ENCODE measurements at places on chromosomes 11 and 22.

GRCh38 chr11:6911948-6912347 is 8.9 kb upstream of the OR2D3 start:
- DNase-seq, result peak; percentile 41

DNA sequence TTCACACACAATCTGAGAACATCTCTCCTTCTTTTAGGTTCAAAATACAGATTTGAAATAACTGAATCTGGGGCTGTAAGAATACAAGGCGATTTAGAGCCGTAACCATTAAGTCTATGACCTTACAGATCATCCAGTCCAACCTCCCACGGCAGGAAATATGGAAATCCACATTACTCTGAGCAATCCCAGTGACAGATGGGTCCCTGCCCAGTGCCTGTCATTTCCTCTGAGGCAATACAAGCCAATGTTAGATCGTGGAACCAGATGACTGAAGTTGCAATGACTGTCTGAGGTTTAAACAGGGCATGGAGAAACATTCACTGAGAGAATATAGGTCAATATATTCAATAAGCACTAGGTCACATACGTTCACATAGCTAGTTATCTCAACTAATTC is 77.4 kb upstream of the OR5AK2 start:
- DNase-seq, result no peak

GRCh38 chr11:10414659-10415058 is 40.4 kb upstream of the AMPD3 start:
- peak; percentile 30 for DNase-seq

DNA sequence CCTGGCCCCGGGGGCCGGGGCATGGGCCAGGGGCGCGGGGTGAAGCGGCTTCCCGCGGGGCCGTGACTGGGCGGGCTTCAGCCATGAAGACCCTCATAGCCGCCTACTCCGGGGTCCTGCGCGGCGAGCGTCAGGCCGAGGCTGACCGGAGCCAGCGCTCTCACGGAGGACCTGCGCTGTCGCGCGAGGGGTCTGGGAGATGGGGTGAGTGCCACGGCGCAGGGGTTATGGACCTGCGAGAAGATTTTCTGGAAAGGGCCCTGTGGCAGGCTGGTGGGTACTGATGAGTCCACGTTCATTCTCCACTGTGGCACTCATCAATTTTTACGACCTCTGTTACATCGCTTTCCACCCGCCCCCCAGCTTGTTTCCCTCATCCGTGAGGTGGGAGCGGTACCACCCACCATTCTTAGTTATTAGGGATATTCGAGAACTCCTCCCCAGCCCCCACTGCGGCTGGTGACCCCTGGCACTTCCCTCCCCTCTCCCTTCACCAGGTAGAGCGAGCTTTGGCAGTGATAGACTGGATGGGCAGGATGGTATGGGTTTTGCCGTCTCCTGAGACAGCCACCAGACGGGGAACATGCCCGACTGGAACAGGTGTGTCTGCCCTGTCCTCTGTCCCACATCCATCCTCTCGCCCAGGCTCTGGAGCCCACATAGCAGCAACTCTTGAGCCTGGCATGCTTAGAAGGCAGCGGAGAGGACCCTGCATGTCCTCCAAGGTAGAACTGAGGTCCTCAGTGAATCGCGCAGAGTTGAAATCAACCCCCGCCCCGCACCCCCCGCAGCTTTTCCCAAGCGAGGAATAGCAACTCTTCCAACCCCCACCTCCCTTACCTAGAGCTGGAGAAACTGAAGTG is 562 bp downstream of the DGAT2 start:
- no peak for DNase-seq

DNA sequence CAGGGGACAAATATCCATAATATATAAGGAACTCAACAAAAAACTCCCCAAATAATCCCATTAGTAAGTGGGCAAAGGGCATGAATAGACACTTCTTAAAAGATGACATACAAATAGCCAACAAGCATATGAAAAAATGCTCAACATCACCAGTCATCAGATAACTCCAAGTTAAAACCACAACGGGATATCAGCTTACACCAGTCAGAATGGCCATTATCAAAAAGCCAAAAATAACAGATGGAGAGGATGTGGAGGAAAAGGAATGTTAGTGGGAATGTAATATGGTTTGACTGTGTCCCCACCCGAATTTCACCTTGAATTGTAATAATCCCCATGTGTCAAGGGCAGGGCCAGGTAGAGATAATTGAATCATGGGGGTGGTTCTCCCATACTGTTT is 350.1 kb downstream of the GUCY1A2 start:
- peak; percentile 45 for DNase-seq

DNA sequence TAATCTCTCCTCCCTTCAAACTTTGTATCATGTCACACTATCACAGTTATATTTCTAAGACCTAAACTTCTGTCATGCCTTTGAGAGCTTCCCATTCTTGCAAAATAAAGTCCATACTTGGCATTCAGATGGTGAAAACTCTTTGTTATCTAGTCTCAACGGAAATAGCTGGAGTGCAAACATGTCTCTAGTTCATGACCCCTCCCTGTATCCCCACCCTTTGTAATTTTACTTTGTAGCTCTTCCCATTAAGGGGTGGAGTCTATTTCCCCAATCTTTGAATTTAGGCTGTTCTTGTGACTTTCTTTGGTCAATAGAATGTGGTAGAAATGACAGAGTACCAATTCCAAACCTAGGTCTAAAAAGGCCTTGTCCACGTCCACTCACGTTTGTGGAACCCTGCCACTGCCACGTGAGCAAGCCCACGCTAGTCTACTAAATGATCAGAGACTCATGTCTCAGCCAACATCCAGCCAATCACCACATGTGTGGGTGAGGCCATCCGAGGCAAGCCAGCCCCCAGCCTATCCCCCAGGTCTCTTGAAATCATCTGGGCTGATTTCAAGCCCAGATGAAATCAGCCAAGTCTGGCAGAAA is 23.4 kb downstream of the SLN start:
- no peak for DNase-seq

GRCh38 chr22:32475468-32476010 is 928 bp downstream of the FBXO7 start:
- DNase-seq, result peak; percentile 65

DNA sequence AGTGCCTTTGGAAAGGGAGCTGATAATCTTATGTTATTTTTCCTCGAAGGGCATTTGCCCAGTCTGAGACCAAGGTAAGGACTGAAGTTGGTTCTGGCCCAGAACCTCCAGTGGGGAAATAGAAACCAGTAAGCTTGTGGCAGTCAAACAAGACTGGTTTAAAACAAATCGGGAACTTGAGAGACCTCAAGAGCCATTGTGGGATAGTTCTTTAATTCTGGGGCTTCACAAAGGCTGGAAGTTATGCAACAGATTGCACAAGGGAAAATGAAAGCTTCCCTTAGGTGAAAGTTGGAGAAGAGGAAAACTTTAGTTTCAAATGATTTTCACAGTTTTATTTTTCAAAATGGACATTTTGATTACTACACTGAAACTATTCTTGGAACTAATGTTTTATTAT is 33.5 kb upstream of the RAB38 start:
- no peak for DNase-seq

DNA sequence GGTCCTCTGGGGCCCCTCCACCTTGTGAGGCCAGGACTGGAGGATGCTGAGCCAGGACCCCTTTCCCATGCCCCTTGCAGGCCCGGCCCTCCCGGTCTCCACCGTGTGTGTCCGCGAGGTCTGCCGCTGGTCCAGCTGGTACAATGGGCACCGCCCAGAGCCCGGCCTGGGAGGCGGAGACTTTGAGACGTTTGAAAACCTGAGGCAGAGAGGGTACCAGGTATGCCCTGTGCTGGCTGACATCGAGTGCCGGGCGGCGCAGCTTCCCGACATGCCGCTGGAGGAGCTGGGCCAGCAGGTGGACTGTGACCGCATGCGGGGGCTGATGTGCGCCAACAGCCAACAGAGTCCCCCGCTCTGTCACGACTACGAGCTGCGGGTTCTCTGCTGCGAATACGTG is 17.9 kb downstream of the MUC5B start:
- DNase-seq, result no peak

- DNase-seq, result peak; percentile 22
Measured at GRCh38 chr22:24706054-24706453, 68.5 kb downstream of the PIWIL3 start.

- DNase-seq, result no peak
Measured at GRCh38 chr11:36016263-36016662, 72.4 kb downstream of the LDLRAD3 start.

- DNase-seq, result no peak
Measured at GRCh38 chr11:117081908-117082307, 16.3 kb downstream of the SIK3 start.

DNA sequence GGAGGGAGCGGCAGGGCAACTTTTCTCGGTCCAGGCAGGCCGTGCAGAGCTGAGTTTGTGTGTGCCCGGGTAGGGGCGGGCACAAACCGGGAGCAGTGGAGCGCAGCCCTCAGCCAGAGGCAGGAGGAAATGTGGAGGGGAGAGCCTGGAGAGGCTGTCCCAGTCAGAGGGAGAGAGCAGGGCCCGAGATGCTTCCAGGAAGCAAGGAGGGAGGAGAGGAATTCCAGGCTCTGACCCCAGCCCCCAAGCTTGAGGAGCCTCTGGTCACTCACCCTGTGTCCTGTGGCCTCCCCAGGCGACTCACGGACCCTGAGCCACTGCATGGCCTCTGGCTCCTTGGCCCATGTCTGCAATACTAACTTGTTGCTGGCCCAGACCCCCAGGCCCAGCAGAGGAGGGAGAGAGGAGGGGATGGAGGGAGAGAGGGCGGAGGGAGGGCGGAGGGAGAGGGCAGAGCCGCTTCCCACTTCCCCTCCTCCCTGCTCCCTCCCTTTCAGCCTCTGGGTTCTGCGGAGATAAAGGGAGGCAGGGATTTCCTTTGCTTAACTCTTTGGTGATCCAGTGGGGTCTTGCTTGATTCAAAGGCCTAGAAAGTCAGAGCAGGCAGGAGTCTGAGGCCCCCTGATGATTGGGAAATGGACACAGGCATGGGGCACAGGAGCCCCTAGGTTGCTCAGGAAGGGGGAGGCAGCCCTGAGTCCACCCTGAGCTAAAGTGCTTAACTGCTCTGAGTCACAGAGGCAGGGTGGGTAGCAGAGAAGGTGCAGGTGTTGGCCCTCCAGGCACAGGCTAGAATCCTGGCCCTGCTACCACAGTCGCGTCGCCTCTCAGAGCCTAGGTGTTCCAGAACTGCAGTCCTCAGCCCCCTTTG is at the start of gene C1QTNF6:
TSS of gene C1QTNF6 (minus strand) at position 357 of the 871 bp plus-strand sequence. CDS start at position 323, 34 bp downstream.
- peak; percentile 64 for DNase-seq

DNA sequence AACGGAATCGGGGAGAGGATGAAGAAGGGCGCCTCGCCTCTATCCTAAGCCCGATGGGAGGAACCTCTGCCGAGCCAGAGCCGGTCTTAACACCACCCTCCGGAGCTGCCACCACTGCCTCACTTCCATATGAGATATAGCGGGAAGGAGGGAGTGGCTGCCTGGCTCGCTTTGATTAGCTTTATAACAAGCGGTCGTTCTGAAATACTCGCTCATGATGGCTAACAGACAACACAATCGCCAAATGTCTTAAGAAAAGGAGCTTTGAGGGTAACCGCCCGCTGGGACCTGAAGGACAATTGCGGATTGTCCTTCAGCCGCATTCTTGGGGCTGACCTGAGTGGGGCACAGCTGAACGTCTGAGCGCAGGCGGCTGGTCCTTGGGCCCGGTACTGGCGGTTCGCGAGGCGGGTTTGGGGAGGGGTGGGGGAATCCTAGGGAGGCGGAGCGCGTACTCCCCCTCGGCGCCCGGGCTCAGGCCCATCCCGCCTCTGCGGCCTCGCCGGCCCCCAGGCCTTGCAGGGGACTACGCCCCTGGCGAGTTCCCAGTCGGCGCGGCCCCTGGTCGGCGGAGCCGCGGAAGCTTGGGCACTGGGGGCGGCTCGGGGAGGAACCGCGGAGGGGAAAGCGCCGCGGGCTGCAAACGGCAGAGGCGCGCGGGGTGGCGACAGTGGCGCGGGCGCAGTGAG is at the start of gene PLAAT5:
TSS of gene PLAAT5 (minus strand) at position 617 of the 689 bp plus-strand sequence. CDS start at position 484, 133 bp downstream.
- peak; percentile 31 for DNase-seq

DNA sequence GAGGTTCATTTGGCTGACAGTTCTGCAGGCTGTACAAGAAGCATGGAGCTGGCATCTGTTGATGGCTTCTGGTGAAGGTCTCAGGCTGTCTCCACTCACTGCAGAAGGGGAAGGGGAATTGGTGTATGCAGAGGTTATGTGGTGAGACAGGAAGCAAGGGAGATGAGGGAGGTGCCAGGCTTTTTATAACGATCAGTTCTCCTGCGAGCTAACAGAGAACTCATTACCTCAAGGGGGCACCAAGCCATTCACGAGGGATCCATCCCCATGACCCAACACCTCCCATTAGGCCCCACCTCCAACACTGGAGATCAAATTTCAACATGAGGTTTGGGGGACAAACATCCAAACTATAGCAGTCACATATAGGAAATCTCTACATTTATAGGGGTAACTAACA is 38.7 kb upstream of the E2F8 start:
- peak; percentile 15 for DNase-seq

DNA sequence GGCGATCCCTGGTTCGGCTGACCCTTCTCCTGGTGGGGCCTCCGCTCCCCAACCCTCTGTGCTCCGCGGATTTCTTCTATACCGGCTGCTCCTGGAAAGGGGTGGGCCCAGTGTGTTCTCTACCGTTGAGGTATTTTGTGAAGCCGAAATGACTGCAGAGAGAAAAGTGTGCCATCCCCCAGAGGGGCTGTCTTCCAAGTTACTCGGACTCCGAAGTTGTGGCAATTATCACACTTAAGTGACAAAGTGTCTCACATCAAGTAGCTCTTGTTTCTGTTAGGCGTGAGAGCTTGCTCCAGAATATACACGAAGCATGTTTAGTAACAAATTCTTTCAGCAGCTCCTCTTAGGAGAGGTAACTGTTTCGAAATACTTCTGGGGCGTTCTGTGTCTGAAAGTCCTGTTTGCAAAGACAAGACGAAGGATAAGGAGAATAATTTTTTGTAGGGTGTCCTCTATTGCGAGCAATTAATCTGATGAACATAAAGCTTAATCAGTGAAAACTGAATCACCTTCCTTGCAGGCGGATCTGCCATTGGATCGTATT is 434 bp downstream of the XPNPEP3 start:
- no peak for DNase-seq

- DNase-seq, result no peak
Measured at GRCh38 chr11:117876341-117877119, at the start of gene FXYD6. FXYD6 (minus strand) TSS chr11:117876658; CDS start chr11:117842776, 33,882 bp downstream.

DNA sequence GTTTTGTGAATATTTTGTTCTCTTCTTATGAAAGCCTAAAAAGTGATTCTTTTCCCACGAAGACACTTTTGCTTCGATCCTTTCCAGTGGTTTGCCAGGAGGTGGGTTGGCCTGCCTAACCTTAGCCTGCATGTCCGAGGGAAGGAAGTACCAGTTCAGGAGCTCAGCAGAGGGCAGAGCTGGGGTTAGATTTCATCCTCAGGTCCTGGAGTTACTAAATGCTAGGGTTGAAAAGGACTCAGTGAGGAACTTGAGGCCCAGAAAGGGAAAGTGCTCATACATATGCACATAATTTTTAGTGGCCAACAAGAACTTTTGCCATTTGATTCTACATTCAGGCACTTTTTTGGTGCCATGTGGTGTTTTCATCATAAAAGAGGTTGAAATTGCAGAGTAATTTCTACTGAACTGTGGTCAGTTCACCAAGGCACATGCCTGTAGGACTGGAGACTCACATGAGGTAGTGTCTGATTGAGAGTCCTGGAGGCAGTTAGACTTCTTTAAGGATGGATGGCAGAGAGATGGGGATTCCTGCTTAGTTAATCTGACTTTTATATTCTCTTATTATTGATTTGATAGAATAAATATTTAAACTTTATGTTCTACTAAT is 36.7 kb downstream of the NCAM1 start:
- no peak for DNase-seq

Measured in ELR (cell line).